ENCODE measurements at places on chromosomes 13 and 19.

DNA sequence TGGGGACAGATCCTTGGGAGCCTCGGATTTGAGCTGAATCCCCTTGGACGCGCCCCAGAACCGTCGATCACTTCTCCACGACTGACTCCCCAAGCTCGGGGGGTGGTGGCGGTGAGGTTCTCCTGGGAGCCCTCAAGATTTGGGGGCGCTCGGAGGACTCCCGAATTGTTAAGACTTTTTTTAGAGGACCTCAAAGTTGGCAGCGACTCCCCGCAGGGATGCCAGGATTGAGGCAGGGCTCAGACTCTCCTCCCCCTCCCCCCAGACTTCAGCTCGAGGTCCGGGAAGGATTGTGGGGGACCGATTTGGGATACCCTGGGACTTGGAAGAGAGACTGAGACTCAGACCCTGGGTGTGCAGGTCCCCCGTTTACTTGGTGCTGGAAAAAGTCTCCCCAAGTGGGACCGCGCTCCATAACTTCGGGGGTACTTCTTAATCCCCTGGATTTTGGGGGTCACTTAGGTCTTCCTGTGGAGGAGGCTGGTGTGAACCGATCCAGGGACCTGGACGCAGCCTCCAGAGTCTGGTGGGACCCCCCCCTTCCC lies 665 bp downstream of the VASP start:
- no peak for DNase-seq

DNA sequence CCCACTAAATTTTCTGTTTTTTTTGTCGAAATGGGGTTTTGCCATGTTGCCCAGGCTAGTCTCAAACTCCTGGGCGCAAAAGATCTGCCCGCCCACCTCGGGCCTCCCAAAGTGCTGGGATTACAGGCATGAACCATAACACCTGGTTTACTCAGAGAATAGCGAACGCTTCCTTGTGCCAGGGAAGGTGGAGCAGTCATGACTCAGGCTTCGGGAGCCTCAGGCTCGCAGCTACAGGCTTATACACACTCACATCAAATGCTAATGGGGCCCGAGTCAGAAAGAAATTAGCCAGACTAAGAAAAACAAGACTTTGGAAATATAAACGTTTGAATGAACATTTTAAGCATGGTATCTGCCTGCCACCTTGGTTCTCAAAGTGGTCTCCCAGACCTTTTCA lies 11.0 kb upstream of the TPT1 start:
- DNase-seq: no peak

GRCh38 chr13:33278913-33279312 lies 6.6 kb downstream of the STARD13 start:
- DNase-seq: no peak

DNA sequence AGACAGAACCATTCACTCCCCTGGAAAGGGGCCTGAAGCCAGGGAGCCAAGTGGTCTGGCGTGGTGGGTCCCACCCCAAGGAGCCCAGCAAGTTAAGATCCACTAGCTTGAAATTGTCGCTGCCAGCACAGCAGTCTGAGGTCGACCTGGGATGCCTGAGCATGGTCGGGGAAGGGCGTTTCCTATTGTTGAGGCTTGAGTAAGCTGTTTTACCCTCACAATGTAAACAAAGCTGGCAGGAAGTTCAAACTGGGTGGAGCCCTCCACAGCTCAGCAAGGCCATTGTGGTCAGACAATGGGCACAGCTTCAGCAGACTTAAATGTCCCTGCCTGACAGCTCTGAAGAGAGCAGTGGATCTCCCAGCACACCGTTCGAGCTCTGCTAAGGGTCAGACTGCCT lies 195.6 kb upstream of the DACH1 start:
- no peak for DNase-seq

- no peak for DNase-seq
These were observed 70.0 kb downstream of the GPC6 start for GRCh38 chr13:93296584-93296983.

- no peak for DNase-seq
These were observed 166.1 kb downstream of the LIG4 start for GRCh38 chr13:108049211-108049610.

- no peak for DNase-seq
These were observed 9.0 kb upstream of the MYDGF start for GRCh38 chr19:4678881-4679790.

DNA sequence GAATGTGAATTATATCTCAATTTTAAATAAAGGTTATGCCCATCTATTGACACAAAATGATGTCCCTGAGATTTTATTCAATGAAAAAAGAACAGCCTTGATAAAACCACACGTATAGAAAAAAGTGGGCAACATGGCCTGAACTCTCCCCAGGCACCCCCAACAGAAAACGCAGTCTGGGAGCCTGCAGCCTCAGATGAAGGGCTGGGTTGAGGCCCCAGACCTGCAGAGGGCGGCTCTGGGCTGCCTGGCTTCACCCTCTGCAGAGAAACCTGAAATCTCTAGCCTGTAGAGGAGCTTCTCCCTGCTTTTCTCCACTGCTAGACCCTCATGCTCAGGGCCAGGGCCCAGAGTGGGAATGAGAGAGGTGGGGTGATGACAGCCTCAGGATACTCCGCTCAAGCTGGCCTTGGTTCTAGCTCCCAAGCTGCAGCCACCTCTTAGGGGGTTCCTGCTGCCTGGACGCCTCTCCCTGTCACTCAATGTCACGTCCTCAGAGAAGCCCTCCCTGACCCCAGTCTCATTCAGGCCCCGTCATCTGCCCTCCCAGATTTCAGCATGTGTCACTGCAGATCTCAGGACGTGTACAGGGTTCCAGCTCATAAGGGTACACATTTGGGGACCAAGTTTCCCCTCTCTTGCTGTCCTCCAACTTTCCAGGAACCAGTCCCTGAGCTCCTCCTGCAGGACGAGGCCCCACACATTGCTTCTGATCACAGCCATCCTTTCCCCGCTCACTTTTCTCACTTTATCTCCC lies 1.8 kb downstream of the MBD3 start:
- peak; percentile 20 for DNase-seq

- no peak for DNase-seq
These were observed 8.1 kb downstream of the TMEM147 start for GRCh38 chr19:35553385-35554000.

DNA sequence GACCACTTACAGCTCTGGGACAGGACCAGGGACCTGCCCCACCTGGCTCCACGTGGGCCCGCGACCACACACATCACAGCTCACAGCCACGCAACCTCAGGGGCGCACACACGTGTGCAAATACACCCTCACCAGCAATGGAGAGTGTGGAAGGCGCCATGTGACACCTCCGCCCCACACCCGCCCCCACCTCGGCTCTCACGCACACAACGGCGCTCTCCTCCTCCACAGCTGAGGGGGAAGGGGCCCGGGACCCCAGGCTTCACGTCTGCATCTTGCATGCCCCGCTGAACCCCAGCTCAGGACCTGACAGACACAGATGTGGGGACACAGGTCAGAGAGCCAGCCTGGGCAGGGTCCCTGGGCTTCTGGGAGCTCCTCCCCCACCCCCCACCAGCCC lies 6.4 kb upstream of the SHISA7 start:
- no peak for DNase-seq

DNA sequence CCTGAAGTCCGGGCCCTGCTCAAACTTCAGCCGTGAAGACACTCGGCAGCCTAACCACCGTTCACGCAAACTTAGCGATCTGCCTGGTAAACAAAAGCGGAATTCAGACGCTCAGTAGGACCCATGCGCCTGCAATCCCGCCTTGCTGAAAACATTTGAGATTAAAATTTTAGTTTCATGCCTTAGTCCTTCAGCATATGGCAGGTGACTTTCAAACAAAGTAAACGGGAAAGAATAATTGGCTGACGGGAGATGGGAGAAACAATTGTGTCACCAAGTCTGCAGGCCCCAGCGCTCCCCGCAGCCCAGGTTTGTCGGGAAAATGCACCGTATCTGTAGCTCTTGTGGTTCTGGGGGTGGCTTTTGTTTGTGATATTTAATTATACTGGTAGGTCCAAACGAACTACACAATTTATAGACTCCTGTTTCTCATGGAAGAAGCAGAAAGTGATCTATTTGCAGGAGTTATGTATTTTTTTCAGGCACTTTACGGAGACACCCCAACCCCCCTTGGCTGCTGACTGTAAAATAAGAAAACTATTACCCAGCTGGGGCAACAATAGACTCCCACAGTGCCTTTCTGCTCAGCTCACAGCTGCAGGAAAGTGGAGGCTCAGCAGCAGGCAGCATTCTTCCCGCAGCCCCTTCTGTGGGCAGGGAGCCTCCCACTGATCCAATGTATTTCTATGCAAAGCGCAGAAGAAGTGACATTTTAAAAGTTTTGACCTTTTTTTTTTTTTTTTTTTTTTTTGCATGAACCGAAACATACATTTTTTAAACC lies 94.8 kb downstream of the SOX1 start:
- DNase-seq: no peak

GRCh38 chr13:42369071-42369797 lies 97.3 kb downstream of the AKAP11 start:
- no peak for DNase-seq

GRCh38 chr19:50679177-50680125 lies 30.2 kb downstream of the C19orf81 start:
- peak; percentile 73 for DNase-seq

DNA sequence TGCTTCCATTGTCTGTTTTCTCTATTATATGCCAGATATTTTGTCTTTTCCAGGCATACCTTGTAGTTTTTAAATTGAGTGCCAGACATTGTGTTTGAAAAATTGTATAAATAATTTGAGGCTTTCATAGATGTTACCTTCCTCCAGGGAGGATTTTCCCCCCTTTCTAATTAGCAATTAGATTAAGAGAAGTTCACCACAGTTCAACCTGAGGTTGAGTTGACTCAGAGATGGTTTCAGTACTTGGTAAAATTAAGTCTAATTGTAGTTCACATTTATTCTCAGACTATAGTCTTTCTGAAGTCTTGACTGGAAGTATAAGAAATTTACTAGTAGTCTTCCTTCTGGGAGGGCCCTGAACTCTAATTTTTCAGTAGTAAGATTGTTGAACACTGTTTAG lies 104.1 kb upstream of the SCEL start:
- no peak for DNase-seq

GRCh38 chr13:104616990-104617389 lies 1550.8 kb upstream of the SLC10A2 start:
- no peak for DNase-seq

DNA sequence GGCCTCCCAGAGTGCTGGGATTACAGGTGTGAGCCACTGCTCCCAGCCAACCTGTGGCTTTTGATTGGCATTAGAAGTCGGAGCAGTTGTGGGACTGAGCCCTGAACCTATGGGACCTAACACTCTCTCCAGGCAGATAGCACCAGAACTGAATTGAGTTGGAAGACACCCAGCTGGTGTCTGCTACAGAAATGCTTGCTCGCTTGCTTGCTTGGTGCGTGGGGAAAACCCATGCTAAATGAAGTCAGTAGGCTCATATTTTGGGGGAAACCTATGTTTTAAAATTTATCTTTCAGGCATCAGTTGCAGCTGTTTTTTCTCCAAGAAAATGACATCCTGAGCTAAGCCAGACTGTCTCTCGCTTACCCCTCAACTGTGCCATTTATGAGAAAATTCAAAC lies 158.5 kb upstream of the RFC3 start:
- DNase-seq: no peak

DNA sequence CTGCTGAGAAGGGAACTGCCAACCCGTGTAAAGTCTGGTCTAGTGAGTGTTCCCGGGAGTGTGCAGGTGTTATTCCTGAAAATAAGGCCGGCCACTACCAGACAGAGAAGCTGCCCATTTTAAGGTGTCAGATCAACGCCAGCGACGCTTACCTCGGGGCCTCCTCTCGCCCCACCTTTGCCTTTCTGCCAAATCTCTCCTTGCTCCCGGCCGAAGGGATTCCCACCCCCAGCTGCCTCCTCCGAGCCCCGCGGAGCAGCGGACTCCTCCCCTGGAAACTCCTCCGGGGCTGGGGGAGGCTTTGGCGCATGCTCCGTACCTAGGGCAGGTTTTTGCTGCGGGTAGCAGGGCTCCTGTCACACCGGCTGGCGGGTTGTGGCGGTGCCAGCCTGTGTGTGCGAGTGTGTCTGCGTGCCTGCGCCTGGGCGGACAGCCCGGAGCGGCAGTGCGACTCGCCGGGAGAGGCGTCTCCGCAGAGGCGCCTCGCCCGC lies at the start of gene HS6ST3:
HS6ST3 (plus strand) TSS at position 359 of the 491 bp plus-strand sequence.
- DNase-seq: no peak

DNA sequence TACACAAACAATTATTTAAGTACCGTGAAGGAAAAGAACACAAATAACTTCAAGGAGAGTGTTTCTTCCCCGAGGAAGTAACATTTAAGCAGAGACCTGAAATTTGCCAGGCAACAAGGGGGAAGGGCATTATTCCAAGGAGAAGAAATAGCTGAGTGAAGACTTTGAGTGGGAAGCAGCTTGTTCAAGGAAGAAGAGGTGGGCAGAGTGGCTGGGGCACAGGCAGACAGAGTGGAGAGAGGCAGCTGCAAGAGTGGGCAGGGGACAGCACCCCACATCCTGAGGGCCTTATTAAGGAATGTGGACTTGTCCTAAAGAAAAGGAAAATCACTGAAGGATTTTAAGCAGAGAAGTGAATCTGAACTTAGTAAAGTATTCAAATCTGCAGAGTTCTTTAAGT lies 4.7 kb upstream of the DCLK1 start:
- no peak for DNase-seq

DNA sequence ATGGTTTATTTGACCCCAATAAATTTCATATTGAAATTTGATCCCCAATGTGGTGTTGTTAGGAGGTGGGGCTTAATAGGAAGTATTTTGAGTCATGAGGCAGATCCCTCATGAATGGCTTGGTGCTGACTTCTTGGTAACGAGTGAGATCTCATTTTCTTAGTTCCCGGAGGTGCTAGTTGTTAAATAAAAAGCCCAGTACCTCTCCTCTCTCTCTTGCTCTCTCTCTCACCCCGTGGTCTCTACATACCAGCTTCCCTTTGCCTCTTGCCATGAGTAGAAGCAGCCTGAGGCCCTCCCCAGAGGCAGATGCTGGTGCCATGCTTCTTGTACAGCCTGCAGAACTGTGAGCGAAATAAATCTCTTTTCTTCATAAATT lies 39.4 kb upstream of the KATNAL1 start:
- DNase-seq: no peak

- DNase-seq: no peak
These were observed 1.9 kb downstream of the NTN5 start for GRCh38 chr19:48670699-48671445.

GRCh38 chr13:32408296-32409000 lies 19.5 kb downstream of the N4BP2L1 start:
- DNase-seq: no peak

All from CD4-positive, alpha-beta memory T cell (primary cell).